ENCODE measurements at places on chromosomes 1 and 21. TPM values are rescaled to one million over a fixed set of nuclear protein-coding genes. Genes with fewer than 3 reads are reported as not detected.

The NBPF1 gene
- 54.9 TPM for total RNA-seq

The AIRE gene
- not detected for total RNA-seq

DNA sequence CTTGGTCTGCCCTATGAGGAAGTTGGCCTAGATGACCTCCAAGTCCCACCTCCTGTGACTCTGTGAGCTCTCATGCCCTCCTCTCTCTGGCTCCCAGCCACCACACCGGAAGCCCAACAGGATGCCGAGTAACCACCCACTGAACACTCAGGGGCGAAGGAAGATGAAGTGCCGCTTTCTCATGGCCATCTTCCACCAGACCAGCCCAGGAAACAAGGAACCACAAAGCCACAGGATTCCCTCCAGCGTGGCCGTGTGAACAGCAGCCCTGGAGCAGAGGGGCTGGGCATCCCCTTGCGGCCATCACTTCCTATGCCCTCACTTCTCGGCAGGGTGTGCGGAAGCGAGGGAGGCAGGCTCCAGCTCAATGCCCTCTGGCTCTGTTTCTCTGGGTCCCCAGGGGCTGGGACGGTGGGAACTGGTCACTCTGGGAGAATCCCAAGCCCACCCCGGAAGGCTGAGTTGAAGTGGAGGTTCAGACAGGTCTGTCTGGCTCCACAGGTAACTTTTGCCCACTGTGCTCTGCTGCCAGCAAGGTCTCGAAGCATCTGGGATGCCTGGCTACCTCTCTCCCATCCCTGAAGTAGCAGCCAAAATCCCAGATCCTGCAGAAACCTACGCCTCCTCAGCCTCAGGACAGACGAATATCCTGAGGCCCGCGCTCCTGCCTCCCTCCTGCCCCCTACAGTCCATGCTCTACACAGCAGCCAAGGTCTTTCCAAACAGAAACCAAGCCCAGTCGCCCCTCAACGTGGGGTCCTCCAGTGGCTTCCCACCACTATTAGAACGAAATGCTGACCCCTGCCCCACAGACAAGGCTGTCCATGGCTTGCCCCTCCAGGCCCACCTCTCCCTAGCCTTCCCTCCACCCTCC, 44.2 kb upstream of the ECE1 start:
- peaks cover 6% of the 10 kb centered on the region for H3K4me1 ChIP-seq
- DNase-seq, result peak; percentile 78
- no peaks in the 10 kb centered on the region for H3K36me3 ChIP-seq
- H3K27me3 ChIP-seq, result peaks cover 6% of the 10 kb centered on the region

DNA sequence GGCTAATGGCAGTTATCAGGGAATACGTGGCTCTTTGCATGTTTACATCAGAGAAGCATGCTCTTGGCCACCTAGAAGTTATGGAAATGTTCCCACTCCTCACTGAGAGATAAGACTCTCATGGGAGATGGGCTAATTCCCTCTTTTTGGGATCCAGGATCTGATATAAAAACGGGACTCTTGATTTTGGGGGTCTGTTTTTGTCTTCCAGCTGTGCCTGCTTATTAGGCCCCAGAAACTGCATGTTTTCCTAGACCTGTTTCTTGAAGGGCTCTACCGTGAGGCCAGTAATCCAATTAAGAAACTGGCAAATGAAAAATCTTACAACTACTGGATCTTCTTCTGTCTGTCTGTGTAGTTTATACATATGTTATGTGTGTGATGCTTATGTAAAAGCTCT, 47.0 kb upstream of the PTCH2 start:
- no peaks in the 10 kb centered on the region for H3K27me3 ChIP-seq
- H3K36me3 ChIP-seq, result peaks cover 14% of the 10 kb centered on the region
- no peaks in the 10 kb centered on the region for H3K4me1 ChIP-seq
- H3K4me3 ChIP-seq, result no peak overlapping the region

DNA sequence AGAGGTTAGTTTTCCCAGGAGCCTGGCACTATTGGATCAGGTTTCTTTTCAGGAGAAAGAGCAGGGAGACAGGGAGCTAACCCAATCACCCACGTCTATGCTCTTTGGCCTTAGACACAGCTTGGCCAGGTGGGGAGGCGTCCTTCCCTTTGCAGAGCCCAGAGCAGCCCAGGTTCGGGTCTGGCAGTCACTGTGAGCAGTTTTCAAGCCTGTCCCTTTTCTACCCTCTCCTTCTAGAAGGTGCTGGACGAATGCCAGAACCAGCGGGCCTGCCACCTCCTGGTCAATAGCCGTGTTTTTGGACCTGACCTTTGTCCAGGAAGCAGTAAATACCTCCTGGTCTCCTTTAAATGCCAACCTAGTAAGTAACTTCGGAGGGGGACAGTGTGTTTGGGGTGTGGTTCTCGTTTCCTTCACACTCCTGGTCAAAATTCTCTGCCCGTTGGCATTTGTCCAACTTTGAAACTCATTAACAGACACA, 44.9 kb downstream of the EVA1C start:
- no peaks in the 10 kb centered on the region for H3K36me3 ChIP-seq
- H3K4me1 ChIP-seq, result peaks cover 7% of the 10 kb centered on the region
- H3K27ac ChIP-seq, result no peak overlapping the region
- no peak for DNase-seq

GRCh38 chr1:228098323-228098931, 4.7 kb downstream of the C1orf35 start:
- no peak overlapping the region for H3K27ac ChIP-seq
- H3K4me1 ChIP-seq, result peaks cover 3% of the 10 kb centered on the region
- H3K4me3 ChIP-seq, result no peak overlapping the region

GRCh38 chr1:95021119-95021518, 51.6 kb downstream of the ALG14 start:
- H3K27ac ChIP-seq, result no peak overlapping the region
- DNase-seq, result no peak
- no peak overlapping the region for H3K4me3 ChIP-seq
- H3K27me3 ChIP-seq, result no peaks in the 10 kb centered on the region
- no peaks in the 10 kb centered on the region for H3K36me3 ChIP-seq
- H3K4me1 ChIP-seq, result peaks cover 10% of the 10 kb centered on the region

DNA sequence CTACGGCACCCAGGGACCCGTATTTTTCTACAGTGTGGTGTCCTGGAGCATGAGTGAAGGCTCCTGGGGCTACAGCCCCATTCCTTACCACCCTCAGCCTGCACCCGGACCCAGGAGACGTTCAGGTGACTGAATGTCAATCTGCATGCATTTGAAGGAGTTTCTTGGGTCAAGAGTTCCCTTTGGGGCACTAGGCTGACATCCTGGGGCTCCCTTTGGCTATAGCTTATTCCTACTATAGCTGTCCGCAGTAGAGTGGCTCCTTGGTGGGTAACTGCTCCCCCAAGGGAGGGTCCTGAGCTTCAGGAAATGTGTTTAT, 19.9 kb upstream of the LRRN2 start:
- no peak overlapping the region for H3K4me3 ChIP-seq
- no peak overlapping the region for H3K27ac ChIP-seq
- peaks cover 32% of the 10 kb centered on the region for H3K4me1 ChIP-seq
- no peaks in the 10 kb centered on the region for H3K36me3 ChIP-seq

DNA sequence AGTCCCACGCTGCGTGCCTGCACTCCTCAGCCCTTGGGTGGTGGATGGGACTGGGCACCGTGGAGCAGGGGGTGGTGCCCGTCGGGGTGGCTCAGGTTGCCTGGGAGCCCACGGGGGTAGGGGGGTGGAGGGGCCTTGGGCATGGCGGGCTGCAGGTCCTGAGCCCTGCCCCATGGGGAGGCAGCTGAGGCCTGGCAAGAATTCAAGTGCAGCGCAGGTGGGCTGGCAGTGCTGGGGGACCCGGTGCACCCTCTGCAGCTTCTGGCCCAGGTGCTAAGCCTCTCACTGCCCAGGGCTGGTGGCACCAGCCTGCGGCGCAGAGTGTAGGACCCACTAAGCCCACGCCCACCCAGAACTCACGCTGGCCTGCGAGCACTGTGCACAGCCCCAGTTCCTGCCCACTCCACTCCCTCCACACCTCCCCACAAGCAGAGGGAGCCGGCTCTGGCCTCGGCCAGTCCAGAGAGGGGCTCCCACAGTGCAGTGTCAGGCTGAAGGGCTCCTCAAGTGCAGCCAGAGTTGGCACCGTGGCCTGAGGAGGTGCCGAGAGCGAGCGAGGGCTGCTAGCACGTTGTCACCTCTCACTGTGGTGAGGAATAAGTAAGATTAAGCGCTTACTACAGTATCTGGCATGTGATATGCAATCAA, 12.8 kb downstream of the TNNI3K start:
- H3K4me1 ChIP-seq, result peaks cover 29% of the 10 kb centered on the region
- H3K27me3 ChIP-seq, result no peaks in the 10 kb centered on the region
- H3K4me3 ChIP-seq, result no peak overlapping the region
- DNase-seq, result no peak
- no peak overlapping the region for H3K27ac ChIP-seq
- H3K36me3 ChIP-seq, result no peaks in the 10 kb centered on the region
